ENCODE measurements at places on chromosomes 4 and X. TPM values are rescaled to one million over a fixed set of nuclear protein-coding genes. Genes with fewer than 3 reads are reported as not detected.

LUZP4 gene
- total RNA-seq: 0.49 TPM

INTS6L gene
- 12.9 TPM for total RNA-seq

ETDB gene
- total RNA-seq: not detected

ZAR1 gene
- 0.97 TPM for total RNA-seq

SASH3 gene
- 0.10 TPM for total RNA-seq

SPARCL1 gene
- 13.5 TPM for total RNA-seq

UNC5C gene
- 3.4 TPM for total RNA-seq

ZNF595 gene
- 12.5 TPM for total RNA-seq

AMOT gene
- total RNA-seq: 0.22 TPM

DNA sequence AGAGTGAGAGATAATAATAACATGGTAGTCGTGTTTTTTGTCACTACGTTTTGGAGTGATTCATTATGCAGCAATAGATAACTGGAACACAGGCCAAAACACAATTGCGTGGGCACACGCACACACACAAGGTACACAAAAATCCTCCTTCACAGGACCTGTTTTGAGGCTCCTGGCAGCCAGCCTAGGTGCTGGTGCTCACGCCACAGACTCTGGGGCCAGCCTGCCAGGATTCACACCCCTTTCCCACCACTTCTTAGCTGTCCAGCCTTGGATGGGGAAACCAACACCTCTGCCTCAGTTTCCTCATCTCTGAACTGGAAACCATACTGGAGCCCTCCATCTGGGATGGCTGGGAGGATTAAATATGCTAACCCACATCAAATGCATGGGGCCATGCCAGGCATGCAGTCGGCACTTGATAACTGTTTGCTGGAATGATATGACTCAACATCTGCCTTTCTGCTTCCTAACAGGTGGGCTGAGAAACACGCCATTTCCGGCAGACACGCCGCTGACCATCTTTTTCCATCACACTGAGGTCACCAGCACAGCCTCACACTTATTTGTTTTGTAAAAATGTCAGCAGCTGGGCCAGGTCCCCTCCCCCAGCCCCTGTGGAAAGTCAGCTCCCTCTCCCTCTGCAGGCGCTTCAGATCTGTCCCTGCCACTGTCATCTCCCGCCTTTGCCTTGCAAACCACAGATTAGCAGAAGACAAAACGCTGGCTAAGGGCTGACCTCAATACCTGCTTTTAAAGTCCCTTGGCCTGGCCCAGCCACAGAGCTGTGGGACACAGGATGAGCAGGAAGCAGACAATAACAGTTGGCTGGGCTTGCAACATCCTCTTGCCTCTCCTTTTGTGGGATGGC lies 237.5 kb downstream of the BCOR start:
- ATAC-seq: peak; percentile 95

- no peak for ATAC-seq
Observed at GRCh38 chr4:69986663-69987062, 9.1 kb upstream of the STATH start.

DNA sequence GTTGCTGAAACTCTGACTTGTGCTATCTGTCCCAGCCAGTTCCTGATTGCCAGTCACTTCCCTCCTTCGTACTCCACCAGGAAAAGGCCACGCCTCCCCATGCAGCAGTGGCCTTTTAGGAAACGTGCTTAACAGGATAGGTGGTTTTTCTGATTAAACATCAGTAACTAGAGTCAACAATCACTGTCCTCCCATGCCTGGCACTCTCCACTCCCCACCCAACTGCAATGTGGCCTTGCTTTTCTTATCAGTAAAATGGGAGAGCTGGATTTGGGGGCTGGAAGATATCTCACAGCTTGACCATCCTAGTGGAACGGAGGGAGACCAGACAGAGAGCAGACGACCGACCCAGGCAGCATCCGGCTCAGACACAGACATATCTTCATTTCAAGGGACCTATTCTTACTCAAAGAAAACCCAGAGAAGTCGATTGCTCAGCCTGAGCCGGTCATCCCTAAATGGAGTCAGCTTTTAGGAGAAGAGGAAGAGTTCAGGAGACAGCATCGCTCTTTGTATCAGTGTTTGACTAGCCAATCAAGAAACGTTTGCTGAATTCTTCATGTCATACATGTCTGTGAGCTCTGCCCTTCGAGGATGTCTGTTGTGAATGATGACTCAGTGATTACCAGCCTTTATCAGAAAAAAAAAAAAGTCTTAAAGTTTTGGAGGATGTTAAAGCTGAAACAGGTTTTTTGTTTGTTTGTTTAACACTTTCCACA lies 12.7 kb upstream of the UBA6 start:
- ATAC-seq: no peak

DNA sequence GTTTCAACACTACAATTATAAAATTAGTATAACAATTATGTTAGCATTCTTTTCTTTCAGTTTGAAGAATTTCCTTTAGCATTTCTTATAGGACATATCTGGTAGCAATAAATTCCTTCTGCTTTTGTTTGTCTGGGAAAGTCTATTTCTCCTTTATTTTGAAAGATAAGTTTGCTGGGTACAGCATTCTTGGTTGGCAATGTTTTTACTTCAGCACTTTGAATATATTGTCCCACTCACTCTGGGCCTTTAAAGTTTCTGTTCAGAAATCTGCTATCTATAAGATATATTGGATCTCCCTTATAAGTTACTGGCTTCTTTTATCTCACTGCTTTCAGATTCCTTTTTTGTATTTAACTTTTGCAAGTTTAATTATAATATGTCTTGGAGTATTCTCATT lies 222.1 kb downstream of the PARM1 start:
- no peak for ATAC-seq

DNA sequence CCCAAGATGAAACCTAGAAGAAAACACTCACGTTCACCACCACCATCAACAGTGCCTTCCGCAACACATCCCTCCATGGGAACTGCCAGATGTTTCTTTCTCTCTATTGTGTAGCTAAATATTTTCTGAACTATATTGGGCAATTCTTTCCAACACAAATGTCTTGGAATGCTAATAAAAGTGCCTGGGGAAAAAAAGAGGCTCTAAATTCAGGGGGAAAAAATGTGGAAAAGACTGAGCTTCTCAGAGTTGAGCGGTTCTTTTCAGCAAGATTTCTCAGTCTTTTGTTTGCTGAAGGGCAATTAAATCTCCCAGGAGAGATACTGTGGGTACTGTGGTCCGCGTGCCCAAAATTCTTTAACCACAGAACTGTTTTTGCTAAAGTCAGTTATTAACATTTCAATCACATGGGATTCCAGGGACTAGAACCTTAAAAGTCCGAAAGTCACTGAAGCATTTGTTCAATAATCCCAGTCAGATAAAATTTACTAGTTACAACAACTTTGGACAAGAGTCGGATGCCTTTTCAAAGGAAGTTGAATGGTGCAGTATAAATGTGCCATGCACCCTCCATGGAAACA lies 51.9 kb upstream of the DHRSX start:
- ATAC-seq: peak; percentile 15

DNA sequence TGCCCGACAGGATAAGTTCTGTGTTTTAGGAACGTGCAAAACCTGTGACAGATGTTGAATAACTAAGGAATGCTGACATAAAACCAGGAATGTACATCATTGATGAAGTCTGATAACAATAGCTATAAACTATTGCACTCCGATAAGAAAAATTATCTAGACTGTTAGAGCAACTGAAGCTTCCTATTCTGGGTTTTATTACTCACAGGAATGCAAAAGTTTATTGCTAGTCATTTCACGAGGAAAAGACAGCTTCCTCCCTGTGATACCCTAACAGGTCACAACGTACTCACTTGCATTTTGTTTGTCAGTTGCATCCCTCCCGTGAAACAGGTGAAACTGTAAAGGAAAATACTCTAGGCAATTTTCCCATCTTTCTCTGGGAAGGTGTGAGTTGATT lies 65.9 kb downstream of the CLDN22 start:
- no peak for ATAC-seq

DNA sequence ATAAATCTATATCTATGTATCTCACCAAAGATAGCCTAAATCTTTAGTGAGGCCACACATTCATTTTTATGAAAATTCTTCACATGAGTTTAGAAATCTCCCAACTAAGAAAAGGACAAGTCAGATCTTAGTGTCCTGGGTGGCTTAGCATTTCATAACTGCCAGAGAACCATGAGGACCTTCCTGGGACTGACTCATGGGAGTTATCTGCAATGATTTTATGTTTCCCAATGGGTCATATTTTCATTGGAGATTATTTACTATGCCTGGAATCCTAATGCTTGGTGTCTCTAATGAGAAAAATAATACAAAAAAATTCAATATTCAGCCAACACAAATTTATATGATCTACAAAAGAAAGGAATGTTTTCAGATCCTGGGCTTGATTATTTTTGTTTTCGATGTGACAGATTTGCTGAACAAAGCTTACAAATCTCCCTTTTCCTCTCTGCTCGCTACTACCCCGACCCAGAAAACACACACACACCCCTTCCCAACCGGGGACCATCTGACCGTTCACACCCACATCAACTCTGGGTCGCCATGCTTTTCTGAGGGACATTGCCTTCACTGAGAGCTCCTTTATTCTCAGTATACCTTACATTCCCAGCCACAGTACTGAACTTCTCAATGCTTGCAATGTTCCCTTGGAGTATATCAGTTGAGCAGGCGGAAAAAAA lies 40.1 kb downstream of the SORBS2 start:
- ATAC-seq: no peak

DNA sequence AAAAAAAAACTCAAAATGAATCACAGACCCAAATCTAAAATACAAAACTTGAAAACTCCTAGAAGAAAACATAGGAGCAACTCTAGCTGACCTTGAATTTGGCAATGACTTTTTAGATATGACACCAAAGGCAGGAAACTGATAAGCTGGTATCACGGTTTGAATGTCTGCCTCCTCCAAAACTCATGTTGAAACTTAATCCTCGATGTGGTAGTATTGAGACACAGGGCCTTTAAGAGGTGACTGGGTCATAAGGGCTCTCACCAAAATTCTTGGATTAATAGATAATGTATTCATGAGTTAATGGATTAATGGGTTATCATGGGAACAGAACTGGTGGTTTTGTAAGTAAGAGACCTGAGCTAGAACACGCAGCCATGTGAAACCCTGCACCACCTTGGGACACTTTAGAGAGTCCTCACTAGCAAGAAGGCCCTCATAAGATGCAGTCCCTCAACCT lies 40.5 kb downstream of the FRYL start:
- no peak for ATAC-seq

DNA sequence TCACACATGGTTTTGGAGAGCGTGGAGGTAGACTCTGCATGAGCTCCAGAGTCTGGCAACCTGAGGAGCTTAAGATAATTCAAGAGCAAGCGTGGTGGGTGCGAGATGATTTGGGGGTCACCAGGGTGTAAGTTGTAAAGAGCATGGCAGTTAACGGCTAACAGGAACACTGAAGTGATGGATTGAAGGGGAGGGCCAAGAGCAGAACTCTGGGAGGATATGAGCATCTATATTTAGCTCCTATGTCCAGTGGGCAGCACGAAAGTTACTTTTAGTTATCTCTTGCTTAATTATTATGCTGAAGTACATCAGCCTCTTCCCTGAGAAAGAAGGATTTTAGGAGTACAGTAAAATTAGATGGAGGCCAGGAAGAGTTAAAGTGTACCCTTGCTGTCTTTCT lies 231.9 kb upstream of the HAND2 start:
- no peak for ATAC-seq

- ATAC-seq: peak; percentile 59
Observed at GRCh38 chr4:98928131-98928504, 815 bp downstream of the EIF4E start.

DNA sequence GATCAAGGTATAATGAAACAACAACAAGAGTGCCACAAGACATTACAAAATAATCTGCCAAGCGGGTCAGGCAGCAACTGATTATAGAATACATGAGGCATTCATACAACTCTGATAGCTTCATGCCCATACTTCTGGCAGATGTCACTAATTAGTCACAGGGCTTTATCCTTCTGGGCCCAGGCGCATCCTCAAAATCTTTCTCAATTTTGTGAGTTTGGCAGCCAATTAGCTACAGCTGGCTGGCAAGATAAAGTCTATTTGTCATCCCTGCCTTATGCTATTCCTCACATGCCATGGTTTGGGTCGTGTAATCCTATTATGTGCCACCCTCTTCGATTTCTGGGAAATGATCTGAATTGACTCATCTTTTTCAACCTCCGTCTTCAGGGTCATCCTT lies 254.3 kb downstream of the PACRGL start:
- no peak for ATAC-seq

GRCh38 chr4:119105605-119106004 lies 30.0 kb upstream of the MYOZ2 start:
- ATAC-seq: no peak

- no peak for ATAC-seq
Observed at GRCh38 chr4:145043306-145043705, 54.7 kb downstream of the ANAPC10 start.

DNA sequence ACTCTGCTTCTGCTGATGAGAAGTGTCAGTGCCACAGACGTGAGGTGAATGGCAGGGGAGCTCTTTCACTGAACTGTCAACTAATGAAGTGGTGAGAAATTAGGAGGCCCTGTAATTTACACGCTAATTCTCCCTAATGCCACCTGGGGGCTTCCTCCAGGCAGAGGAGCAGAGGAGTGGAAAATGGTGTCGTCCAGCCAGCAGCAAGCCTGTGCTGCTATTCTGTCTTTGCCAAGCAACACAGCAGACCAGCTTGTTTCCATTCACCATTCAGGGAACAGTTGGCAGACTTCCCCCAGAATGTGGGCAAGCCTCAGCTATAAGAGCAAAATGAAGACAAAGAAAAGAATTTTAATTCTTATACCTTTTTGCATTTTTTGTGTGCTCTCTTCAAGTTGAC lies 245.2 kb upstream of the TET2 start:
- ATAC-seq: no peak

DNA sequence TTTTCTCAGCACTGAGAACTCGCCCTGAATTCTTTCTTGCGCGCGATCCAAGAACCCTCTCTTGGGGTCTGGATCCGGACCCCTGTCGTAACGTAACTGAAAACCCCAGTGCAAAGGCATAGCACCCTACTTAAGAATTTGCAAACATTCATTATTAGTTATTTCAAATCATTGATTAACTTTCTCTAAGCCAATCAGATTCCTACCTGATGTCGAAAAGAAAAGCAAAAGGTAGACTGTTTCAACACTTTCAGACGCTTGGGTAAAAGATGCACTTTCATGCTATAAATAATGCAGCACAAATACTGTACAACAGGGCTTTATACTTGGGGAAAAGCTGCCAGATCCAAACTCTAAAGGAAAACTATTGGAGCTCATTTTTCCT lies 817 bp upstream of the WDR19 start:
- no peak for ATAC-seq

DNA sequence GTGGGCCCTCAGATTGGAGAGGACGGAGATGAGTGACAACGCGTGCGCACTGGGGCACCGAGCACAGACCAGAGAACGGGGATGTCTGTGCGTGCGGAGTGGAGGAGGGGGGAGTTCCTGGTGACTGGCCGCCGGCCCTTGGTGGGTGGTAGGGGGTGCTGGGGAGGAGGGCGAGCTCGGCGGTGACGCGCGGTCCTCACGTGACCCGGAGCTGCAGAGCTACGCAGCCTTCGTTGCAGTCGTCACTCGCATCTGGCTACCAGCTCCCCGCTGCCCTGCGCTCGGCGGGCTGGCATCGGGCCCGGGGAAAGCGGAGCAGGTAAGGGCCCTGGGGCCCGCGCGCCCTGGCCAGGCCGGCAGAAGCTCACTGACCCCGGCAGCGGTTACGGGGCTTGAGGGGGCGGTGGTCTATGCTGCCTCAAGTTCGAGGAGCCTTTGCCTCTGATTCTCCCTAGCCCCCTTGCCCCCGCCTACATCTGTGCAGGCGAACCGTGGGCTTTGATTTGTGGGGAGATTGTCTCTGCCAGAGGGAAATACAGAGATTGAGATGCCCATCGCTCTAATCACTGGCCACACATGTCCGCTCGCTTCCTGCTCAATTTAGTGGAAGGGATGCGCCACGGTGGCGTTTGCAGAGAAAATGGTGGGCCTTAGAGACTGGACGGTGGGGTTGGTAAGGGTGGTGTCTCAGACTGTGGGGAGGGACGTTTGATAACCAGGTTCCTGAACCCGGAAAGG lies at the start of gene ARMCX4:
TSS of gene ARMCX4 (plus strand) at position 245 of the 738 bp plus-strand sequence. CDS start 3,134 bp downstream, outside the sequence.
- ATAC-seq: peak; percentile 98
